ENCODE measurements at places on chromosomes 3 and 15.

GRCh38 chr3:13939206-13939605 lies 59.3 kb upstream of the WNT7A start:
- no peak for DNase-seq

DNA sequence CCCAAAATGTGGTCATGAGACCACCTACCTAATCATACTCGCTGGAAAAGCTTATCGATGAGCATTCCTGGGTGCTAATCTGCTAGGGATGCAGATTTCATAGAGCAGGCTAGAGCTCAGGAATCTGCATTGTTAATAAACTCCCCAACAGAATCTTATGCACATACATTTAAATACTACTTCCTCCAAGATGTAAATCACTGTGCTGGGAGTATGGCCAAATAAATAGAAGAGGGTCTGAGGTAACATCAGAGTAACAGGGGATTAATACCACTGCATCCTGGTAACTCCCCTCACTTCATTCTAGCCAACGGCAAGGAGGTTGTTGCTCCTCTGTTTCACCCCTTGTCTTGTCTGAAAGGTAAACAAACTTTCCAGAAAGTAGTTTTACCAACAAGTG lies 118.3 kb upstream of the SEMA6D start:
- DNase-seq, result no peak

DNA sequence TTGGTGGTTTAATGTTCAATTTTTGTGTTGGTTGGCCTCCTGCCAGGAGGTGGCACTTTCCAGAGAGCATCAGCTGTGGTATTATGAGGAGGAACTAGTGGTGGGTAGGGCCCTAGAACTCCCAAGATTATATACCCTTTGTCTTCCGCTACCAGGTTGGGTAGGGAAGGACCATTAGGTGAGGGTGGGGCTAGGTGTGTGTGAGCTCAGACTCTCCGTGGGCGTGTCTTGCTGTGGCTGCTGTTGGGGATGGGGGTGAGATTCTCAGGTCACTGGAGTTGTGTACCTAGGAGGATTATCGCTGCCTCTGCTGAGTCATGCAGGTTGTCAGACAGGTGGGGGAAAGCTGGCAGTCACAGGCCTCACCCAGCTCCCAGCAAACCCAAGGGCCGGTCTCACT lies 187.1 kb downstream of the DPH6 start:
- no peak for DNase-seq

DNA sequence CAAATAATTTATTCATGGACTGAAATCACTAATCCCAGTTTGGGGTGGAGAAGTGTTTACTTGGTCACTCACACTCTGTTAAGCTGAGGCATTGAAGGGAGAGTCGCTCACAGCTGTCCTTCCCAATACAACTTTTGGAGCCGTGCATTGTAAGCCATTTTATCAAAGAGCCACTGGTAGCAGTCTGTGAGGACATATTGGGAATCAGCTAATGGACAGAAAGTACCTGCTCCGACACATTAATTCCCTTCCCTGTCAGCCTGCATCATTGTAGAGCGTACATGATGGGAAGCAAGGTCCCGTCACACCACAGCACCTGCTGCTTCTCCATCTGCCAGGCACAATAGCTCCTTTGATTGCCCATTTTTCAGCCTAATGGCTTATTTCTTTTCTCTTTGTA lies 643.2 kb downstream of the SQOR start:
- no peak for DNase-seq

DNA sequence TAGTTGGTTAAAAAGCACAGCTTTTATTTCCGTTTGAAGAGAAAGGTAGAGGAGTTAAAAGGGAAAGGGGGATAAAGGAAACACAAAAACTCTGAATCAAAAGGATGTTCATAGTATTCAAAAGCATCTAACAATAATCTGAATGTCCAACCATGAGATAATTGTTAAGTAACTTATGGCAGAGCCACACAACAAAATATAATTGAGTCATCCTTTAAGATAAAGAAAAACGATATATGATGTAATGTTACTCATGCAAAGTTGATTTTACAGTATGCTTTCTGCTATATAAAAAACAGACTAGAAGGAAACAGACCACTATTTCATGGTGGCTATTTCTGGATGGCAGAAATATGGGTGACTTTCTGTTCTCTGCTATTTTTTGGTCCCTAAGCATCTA lies 3.9 kb downstream of the XPC start:
- DNase-seq, result no peak

DNA sequence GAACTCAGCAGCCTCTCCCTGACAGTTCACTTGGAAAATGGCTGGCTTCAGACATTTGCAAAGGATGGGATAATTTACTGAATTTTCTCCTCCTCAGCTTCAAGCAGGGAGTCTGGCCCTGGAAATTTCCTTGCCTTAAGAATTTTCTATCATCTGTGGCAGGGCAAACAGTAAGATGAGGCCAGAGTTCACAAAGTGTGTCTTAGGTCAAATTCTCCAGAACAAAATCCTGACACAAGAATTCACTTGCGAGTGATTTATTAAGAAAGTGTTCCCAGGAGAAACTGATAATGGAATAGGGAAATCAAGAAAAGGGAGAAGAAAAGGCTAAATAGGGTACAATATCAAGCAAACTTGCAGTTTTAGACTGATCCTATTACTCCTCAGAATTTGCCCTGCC lies 55.3 kb downstream of the SNTN start:
- no peak for DNase-seq

DNA sequence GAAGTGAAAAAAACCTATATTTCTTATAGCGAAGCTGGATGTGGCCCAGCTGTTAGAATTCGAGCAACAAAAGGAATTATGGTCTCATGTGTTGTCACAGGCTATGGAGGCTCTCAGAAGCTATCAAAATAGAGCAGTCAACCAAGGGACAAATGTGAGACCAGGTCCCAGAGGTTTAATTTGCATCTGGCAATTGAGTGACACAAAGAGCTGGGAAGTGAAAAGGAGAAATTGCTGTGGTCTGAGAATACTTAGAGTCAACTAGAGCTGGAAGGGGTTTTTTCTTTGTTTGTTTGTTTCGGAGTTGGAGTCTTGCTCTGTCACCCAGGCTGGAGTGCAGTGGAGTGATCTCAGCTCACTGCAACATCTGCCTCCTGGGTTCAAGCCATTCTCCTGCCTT lies 61.3 kb upstream of the SMAD3 start:
- DNase-seq, result no peak

- DNase-seq, result no peak
These were observed 59.2 kb upstream of the IL12A start for GRCh38 chr3:159929171-159930141.

DNA sequence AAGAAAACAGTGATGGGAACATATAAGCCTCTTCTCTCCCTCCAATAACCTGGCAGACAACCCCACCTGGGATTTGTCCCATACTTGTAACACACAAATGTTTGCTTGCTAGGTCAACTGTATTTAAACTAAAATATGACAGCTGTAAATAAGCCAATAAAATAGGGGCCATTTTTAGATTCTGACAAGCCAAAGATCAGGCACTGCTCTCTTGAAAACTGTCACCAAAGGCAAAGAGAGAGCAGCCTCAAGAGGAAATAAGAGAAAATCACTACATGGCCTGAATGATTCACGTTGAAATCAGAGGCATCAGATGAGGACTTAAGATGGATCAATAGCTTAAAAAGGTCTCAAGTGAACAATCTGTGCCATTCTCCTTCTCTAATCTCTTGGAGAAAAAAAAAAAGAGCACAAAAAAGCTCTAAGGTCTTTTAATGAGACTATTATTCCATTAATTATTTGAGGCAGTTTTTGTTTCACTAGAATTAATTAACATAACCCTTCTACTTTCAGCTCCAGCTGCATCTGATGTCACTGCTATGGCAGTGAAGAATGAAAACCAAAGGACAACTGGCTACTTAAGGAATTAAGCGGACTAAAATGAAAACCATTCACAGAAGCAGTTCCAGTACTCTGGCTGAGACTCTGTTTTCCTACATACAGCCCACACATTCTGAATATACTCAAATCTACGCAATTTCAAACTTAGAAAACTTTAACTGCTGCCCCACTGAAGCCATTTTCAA lies 19.0 kb downstream of the MYO5A start:
- no peak for DNase-seq

DNA sequence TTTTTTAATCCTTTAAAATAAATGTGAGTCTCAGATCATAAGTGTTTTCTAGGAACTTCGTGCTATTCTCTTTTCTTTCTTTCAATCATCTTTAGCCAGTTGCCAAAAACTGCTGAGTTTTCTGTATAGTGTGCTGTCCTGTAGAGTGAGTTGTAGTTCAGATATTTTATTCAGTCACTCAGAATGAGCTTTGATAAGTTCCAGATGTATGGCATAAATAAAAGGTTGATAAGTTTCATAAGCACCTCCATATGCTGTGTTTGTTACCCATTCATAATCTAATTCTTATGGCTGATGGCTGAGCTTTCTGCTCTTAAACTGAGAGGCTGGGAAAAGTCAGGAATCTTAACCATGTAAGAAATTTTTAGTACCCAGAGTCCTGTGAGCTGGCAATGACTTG lies 59.3 kb upstream of the COL6A6 start:
- DNase-seq, result no peak

GRCh38 chr3:136882571-136882970 lies 20.6 kb downstream of the NCK1 start:
- no peak for DNase-seq

DNA sequence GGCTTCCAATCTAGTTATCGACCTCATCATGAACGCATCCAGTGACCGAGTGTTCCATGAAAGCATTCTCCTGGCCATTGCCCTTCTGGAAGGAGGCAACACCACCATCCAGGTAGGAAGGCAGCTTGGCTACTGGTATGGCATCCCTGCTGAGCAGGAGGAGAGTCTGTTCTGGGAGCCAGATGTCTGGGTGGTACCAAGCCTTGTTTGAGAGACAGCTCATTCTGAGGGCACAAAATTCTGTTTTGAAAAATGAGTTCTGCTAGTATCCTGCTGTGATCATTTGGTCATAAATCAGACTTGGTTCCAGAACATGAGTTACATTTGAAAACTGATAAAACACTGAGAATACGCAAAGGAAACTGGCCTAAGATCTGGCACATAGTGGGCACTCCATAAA lies 242.1 kb downstream of the ITPR1 start:
- no peak for DNase-seq

DNA sequence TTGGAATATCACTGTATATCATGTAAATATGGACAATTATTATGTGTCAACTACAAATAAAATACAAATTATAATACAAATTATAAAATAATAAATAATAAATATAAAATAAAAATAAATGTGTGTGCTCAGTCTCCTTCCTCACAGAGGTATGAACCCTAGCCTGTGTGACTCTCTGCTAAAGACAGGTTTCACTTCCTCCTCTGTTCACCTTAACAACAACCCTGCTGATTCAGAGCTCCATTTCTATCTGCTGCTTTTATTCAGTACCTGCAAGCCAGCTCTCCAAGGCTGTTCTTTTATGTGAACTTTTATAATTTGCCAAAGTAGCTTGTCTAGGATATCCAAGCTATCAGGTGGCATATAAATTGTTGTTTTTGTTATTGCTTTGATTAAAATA lies 610.7 kb upstream of the GRM7 start:
- no peak for DNase-seq
